Right ventricle myocardium inferior (tissue), 1 donor: ENCODE measurements at places on chromosomes 2 and 18. TPM values are rescaled to one million over a fixed set of nuclear protein-coding genes. Genes with fewer than 3 reads are reported as not detected.

Gene C2orf80
- not detected for total RNA-seq

GRCh38 chr2:9990736-9991135 lies 39.2 kb downstream of the GRHL1 start:
- peak; percentile 81 for DNase-seq

DNA sequence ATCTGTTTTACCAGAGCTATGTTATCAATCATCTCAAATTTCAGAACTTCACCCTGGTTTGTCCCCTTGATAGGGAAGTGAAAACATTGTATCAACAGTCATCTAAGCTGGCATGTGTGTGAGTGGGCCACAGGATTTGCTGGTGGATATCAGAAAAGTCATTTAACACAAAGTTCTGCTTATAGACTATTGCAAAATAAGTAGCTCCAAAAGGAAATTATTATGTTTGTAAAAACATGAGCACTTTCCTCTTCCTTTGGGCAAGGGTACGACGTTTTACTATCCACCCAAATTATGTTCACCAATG lies 20.7 kb upstream of the COPS8 start:
- DNase-seq, result no peak

Gene GAL3ST2
- total RNA-seq, result not detected

GRCh38 chr2:64795024-64795592 lies 141.4 kb upstream of the SERTAD2 start:
- DNase-seq, result no peak
